ENCODE measurements at places on chromosomes 6 and 20. TPM values are rescaled to one million over a fixed set of nuclear protein-coding genes. Genes with fewer than 3 reads are reported as not detected.
A peak's percentile ranks its signal among the peaks of the same experiment; 100 is the strongest.

- peak; percentile 72 for DNase-seq
- H3K27ac ChIP-seq, result no peak overlapping the region
- no peaks in the 10 kb centered on the region for H3K36me3 ChIP-seq
Observed at GRCh38 chr6:87066449-87067333, 28.2 kb downstream of the CGA start.

DNA sequence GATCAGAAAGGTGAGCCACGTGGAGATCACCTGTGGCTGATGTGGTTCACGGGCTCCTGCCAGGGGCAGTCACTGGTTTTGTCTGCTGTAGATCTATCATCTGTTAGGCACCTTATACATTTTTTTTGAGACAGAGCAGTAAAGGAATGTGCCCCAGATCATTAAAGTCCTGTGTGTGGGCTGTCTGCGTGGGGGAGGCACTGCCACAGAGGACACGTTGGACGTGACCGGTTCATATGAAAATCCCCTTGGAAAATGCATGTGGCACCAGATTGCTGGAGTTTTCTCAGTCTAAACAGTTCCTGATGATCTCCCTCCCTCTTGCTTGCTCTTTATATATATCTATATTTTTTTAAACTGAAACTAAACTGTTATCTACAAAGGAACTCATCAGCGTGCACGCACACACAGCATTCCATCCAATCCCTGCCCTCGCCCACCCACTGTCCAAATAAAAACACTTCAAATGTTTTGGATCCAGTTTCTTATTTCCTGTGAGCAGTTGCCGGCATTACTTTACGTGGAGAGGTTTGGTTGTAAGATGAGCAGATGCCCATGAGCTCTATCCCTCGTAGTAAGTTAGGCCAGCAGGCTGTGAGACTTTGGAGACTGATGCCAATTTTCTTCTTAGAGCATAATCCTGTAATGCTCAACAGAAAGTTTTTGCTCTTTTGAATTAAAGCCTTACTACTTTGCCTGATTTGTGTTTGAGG lies 161.6 kb upstream of the EXOC2 start:
- DNase-seq, result peak; percentile 37
- H3K36me3 ChIP-seq, result no peaks in the 10 kb centered on the region
- peaks cover 4% of the 10 kb centered on the region for H3K4me1 ChIP-seq
- H3K27ac ChIP-seq, result no peak overlapping the region

DNA sequence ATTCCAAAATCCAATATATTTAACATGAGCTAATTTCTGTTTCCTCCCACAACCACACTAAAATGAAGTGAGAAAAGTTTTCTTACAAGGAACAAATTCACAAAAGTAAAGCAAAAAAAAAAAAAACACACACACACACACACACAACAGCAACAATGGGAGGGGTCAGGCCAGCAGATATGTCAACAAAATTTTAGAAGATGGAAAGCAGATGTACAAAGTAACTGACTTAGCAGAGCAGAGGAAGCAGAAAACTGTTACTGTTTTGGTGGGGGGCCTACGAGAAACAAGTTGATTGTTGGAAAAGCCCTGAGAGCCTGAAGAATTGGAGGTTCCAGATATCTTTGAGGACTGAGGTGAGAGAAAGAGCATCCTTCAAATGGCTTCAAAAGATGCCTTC lies 11.7 kb downstream of the EPB41L2 start:
- peaks cover 13% of the 10 kb centered on the region for H3K36me3 ChIP-seq
- DNase-seq, result no peak
- H3K4me3 ChIP-seq, result no peak overlapping the region
- no peaks in the 10 kb centered on the region for H3K27me3 ChIP-seq
- H3K27ac ChIP-seq, result no peak overlapping the region

DNA sequence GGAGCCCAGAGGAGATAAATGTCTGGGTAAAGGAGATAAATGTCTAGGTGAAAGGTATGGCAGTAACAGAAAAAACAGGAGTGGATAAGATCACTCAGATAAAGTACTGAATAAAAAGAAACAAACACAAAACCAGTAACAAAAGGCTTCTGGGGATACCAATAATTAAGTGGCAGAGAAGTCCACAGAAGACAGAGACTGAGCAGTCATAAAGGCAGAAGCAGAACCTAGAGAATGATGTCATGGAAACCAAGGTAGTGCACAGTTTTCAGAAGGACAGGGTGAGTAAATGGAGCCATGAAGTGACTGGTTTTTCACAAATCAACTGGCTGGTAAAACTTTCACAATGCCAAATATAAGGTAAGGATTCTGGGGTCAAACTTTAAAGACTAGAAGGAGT lies 80.9 kb upstream of the PLN start:
- H3K27ac ChIP-seq, result no peak overlapping the region
- H3K27me3 ChIP-seq, result no peaks in the 10 kb centered on the region
- H3K36me3 ChIP-seq, result peaks cover 8% of the 10 kb centered on the region
- H3K4me3 ChIP-seq, result no peak overlapping the region
- H3K4me1 ChIP-seq, result peaks cover 4% of the 10 kb centered on the region

The PRRT1 gene
- not detected for total RNA-seq

DNA sequence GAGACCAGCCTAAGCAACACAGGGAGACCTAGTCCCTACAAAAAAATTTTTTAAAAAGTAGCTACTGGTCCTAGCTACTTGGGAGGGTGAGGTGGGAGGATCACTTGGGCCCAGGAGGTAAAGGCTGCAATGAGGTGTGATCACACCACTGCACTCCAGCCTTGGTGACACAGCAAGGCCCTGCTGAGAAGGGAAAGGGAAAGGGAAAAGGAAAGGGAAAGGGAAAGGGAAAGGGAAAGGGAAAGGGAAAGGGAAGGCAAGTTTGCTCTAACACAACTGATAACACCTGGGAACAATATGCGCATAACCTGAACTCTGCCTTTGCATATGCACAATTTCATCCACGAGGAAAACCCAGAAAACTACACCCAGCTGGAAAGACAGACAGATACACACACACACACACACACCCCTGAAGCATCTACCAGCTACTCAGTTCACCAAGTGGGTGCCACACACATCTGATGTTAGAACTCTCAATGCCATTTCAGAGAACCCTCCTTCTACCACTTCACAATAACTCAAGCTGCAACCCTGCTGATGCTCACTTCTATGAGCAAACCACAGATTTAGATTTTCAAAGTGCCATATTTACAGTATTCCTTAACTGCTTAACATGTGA lies 19.1 kb downstream of the B4GALT5 start:
- H3K27me3 ChIP-seq, result no peaks in the 10 kb centered on the region
- no peaks in the 10 kb centered on the region for H3K36me3 ChIP-seq
- H3K4me1 ChIP-seq, result peaks cover 11% of the 10 kb centered on the region
- no peak overlapping the region for H3K27ac ChIP-seq
- no peak overlapping the region for H3K4me3 ChIP-seq
- DNase-seq, result no peak

GRCh38 chr20:44209686-44210405 lies 725 bp downstream of the OSER1 start:
- H3K4me3 ChIP-seq, result peak overlapping the region; percentile 77
- H3K27me3 ChIP-seq, result no peaks in the 10 kb centered on the region
- H3K36me3 ChIP-seq, result peaks cover 9% of the 10 kb centered on the region
- H3K4me1 ChIP-seq, result peaks cover 5% of the 10 kb centered on the region
- DNase-seq, result peak; percentile 35
- H3K27ac ChIP-seq, result peak overlapping the region; percentile 75

GRCh38 chr20:63658749-63659187 lies 656 bp downstream of the RTEL1 start:
- H3K27me3 ChIP-seq, result no peaks in the 10 kb centered on the region
- H3K27ac ChIP-seq, result peak overlapping the region; percentile 81
- peaks cover 23% of the 10 kb centered on the region for H3K36me3 ChIP-seq

DNA sequence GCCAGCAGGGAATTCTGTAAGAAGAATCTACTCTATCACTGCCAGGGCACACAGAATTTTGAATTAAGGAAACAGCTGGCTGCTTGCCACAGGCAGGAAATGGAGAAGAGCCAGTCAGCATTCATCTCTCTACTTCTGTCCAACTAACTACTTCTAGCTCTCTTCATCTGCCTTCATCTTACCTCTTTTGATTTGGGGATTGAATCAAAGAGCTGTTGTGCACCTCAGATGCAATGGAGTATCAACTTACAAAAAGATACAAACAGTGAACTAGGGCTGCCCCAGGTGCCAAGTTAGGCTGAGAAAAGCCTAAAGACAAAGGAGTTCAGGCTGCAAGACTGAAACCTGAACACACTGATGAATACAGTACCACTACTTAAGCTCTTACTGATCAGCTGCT lies 82.0 kb downstream of the PTPRK start:
- H3K27ac ChIP-seq, result no peak overlapping the region
- no peaks in the 10 kb centered on the region for H3K36me3 ChIP-seq
- no peak overlapping the region for H3K4me3 ChIP-seq
- no peak for DNase-seq
- no peaks in the 10 kb centered on the region for H3K27me3 ChIP-seq

DNA sequence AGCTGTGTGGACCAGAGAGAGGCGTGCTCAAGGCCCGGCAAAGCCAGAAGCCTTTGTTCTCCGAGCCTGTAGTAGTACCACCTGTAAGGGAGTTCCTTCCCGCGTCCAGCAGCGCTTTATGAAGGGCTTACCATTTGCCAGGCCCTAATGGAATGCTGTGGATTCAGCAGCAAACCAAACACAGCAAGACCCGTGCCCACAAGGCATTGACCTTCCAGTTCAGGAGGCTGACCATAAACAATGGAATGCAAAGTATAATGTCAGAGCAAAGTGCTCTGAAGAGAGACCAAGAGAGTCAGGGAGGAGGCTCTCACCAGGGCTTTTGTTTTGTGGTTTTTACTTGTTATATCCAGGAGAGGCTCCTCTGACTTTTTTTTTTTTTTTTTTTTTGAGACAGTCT lies 209.8 kb downstream of the ZMYND8 start:
- no peaks in the 10 kb centered on the region for H3K27me3 ChIP-seq
- H3K4me1 ChIP-seq, result peaks cover 8% of the 10 kb centered on the region
- no peak overlapping the region for H3K27ac ChIP-seq
- H3K36me3 ChIP-seq, result no peaks in the 10 kb centered on the region

DNA sequence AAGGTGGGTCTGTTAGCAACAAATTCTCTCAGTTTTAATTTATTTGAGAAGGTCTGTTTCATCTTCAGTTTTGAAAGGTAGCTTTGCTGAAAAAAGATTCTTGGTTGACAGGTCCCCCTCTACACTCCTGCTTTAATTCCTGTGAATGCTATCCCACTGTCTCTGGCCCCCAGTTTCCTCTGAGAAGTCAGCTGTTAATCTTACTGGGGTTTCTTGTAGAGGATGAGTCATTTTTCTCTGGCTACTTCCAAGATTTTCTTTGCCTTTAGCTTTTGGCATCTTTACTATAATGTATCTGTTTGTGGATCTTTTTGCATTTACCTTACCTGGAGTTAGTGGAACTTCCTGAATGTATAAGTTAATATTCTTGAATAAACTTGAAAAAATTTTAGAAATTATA lies 122.7 kb downstream of the MMS22L start:
- no peak overlapping the region for H3K4me3 ChIP-seq
- H3K27ac ChIP-seq, result no peak overlapping the region
- no peaks in the 10 kb centered on the region for H3K36me3 ChIP-seq
- DNase-seq, result peak; percentile 4
